Activated CD8-positive, alpha-beta T cell treated with anti-CD3 and anti-CD28 coated beads, Interleukin-2, amount 10 ng/mL, durations not matched to agents 7 days and 5 days (primary cell): ENCODE measurements at places on chromosomes 3 and 15. TPM values are rescaled to one million over a fixed set of nuclear protein-coding genes. Genes with fewer than 3 reads are reported as not detected.

The EOMES gene
- total RNA-seq = 2.9 TPM

The CRTC3 gene
- 66.6 TPM for total RNA-seq

The LRRIQ4 gene
- 0.16 TPM for total RNA-seq

The LRRC2 gene
- not detected for total RNA-seq

The EIF4E3 gene
- total RNA-seq = 59.4 TPM

The POMGNT2 gene
- 8.7 TPM for total RNA-seq

The CERS3 gene
- 0.18 TPM for total RNA-seq

The COL7A1 gene
- total RNA-seq = 1.2 TPM

The LTK gene
- total RNA-seq = 0.21 TPM

The GUCA1C gene
- not detected for total RNA-seq

The FOXB1 gene
- 0.50 TPM for total RNA-seq

The ZNF774 gene
- total RNA-seq = 0.60 TPM

The CMTM8 gene
- 2.1 TPM for total RNA-seq

The ALDH1A3 gene
- not detected for total RNA-seq

The NR2C2 gene
- total RNA-seq = 59.6 TPM

The ACSBG1 gene
- 0.81 TPM for total RNA-seq

The UROC1 gene
- total RNA-seq = not detected

The HEG1 gene
- total RNA-seq = 61.7 TPM

The MEGF11 gene
- not detected for total RNA-seq

The LMAN1L gene
- 1.0 TPM for total RNA-seq

The MORC1 gene
- total RNA-seq = not detected

The ANKRD63 gene
- 0.37 TPM for total RNA-seq

The SCG5 gene
- total RNA-seq = 2.8 TPM

The PDE12 gene
- 31.2 TPM for total RNA-seq

The ARHGAP11A gene
- 158 TPM for total RNA-seq

The PRR23A gene
- total RNA-seq = not detected

The GCSAM gene
- 6.9 TPM for total RNA-seq

The TRIM42 gene
- not detected for total RNA-seq

The MKRN3 gene
- total RNA-seq = 1.5 TPM

The GOLGA8T gene
- 0.94 TPM for total RNA-seq

The CD200R1 gene
- 7.8 TPM for total RNA-seq

The SOX14 gene
- total RNA-seq = not detected

The CX3CR1 gene
- 0.42 TPM for total RNA-seq

The MUC13 gene
- total RNA-seq = not detected

The RGMA gene
- not detected for total RNA-seq

The GOLGA6L9 gene
- 2.1 TPM for total RNA-seq

The TAGLN3 gene
- total RNA-seq = not detected

The HYKK gene
- total RNA-seq = 1.1 TPM

The GRK7 gene
- total RNA-seq = not detected

The VIPR1 gene
- 9.1 TPM for total RNA-seq

The CCR1 gene
- 41.4 TPM for total RNA-seq

The LRTM1 gene
- not detected for total RNA-seq

The PPARG gene
- total RNA-seq = not detected

The SLC22A13 gene
- total RNA-seq = 0.58 TPM

The PDE8A gene
- 12.8 TPM for total RNA-seq

The KLHL40 gene
- total RNA-seq = not detected

The CYP19A1 gene
- total RNA-seq = not detected

The OGG1 gene
- 37.7 TPM for total RNA-seq

The GOLGA6C gene
- not detected for total RNA-seq

The MEX3B gene
- total RNA-seq = 0.63 TPM

The ALG1L2 gene
- total RNA-seq = 0.78 TPM

The PRSS50 gene
- not detected for total RNA-seq

The IMPDH2 gene
- total RNA-seq = 227 TPM
